D721Med (cell line): ENCODE measurements at places on chromosomes 1 and 21.

- no peak for DNase-seq
Observed at GRCh38 chr1:205950826-205951549, 7.7 kb upstream of the SLC26A9 start.

DNA sequence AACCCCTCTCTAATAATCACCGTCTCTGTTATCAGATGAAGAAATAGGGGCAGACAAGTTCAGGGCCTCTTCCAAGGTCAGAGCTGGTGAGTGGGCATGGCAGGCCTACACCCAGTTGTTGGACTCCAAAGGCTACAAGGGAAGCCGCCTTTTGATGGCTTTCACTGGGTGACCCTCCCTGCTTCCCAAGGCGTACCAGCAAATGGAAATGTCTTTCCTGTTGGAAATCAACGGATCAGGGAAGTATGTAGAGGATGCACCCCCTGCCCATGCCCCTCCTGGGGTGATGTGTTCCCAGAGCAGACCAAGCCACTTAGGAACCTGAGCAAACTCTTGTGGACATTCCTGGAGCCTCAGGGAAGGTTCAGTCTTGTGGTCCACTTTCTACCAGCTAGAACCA, 47.4 kb downstream of the LGR6 start:
- DNase-seq, result no peak

DNA sequence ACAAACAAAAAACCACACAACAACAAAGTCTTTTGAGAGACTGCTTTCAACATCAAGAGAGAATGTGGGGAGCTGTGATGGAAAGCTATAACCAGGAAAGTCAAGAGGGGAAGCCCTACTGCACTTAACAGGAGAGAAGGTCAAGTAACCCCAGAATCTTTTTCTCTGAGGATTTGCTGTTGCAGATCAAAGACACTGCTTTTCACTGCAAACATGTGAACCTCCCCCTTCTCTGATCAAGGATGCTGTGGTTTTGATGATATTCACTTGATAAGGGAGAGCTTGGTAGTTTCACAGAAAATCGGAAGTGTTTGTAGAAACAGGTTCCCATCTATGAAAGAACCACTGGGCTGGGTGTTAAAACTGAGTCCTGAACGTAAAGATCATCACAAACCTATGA, 4.8 kb downstream of the ETV3 start:
- DNase-seq, result no peak

- DNase-seq, result no peak
Observed at GRCh38 chr1:6646499-6647148, 22.0 kb downstream of the THAP3 start.

GRCh38 chr1:168977618-168978017, 128.9 kb upstream of the ATP1B1 start:
- DNase-seq, result no peak

GRCh38 chr1:84298328-84298683, 3.2 kb upstream of the SAMD13 start:
- peak; percentile 57 for DNase-seq

DNA sequence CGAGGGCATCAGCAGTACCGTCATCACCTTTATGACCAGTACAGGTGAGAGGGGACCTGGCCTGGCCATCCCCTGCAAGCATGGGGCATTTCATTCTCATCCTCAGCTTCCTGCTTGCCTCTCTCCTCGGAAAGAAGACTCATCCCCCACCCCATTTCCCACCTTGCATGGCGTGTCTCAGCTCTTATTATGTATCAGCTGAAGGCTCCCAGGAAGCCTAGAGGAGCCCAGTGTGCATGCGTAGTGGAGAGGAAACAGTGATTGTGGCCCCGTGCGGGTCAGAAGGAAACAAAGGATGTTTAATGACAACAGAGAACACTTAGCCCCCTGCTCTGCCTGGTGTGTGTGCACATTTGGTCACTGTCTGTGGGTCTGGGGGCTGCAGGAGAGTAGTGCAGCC, 40.3 kb upstream of the CNTN2 start:
- no peak for DNase-seq

- no peak for DNase-seq
Observed at GRCh38 chr1:235275223-235275622, 52.8 kb downstream of the ARID4B start.

DNA sequence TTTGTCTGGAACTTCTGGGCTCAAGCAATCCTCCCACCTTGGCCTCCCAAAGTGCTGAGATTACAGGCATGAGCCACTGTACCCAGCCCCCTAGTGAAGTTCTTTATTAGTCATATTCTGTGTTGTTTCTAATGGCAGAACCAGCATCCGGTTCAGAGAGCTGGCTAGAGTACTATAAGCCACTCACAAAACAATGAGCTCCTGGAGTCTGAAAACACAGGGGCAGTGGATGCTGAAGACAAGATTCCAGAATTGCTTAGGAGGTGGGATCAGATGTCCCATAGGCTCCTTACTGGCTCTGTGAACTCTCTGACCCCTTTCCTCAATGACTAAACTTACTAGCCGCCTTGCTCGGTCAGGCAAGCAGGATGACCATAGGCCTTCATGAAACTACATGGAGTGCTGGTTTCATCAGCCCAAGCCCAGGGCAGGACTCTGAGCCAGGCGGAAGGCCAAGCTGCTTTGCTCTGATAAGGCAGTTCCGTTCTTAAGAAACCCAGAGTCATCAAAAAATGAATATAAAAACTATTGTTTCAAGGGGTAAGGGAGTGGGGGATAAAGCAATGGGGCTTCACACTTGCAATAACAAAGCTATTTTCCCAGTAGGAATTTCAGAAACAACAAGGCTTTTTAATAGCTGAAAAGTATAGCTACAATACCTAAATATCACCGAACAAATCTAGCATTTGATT, 8.1 kb downstream of the MTHFR start:
- no peak for DNase-seq

DNA sequence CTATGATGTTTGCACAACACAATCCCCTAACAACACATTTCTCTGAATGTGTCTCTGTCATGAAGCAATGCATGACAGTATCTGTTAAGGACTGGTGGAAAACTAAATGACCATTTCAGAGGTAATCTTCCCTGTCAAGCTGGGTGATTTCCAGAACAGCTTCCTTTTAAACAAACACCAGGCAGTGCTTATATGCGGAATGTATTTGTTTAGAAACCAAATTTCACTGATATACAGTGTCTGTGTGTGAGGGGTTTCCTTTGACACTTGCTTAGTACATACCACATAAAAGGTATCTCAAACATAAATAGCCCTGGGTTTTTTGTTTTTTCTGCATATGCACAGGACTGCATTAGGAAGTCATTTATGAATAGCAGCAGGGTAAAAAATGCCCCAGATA, 95.6 kb downstream of the TGFBR3 start:
- no peak for DNase-seq

DNA sequence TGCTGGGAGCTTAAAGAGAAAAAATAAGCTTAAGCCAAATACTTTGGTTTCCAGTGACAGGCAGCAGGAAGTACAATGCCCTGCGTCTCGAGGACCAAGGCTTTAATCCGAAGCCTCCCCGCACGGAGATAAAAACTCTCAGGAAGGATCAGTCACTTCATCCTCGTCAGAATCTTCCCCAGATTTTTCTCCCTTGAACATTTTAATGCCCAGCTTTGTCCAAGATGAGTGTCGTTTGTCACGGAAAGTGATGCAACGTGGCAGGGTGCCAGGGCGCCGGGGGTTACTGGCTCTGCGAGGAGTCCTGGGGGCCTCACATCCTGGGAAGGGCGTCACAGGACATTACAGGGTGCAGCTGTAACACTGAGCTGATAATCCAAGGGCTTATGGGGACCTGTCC, 25.2 kb upstream of the PCBP3 start:
- no peak for DNase-seq

GRCh38 chr1:214111796-214112195, 124.0 kb downstream of the PROX1 start:
- DNase-seq, result no peak

DNA sequence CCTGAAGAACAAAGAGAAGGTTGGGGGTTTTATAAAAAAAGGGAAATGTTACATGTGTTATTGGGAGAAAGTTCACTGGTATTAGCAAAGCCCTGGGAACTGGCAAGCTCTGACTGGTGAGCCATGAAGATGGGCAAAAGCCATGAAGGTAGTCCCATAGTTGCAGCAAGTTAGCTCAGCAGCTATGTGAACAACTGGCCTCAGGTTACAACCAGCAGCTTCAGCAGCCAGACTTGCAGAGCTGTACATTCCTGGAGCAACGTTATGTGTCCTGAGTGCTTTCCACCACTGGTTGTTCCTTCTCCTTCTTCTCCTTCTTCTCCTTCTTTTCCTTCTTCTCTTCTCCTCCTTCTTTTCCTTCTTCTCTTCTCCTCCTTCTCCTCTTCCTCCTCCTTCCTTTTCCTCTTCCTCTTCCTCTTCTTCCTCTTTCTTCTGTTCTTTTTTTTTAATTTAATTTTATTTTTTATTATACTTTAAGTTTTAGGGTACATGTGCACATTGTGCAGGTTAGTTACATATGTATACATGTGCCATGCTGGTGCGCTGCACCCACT, 56.1 kb upstream of the TLR5 start:
- no peak for DNase-seq

DNA sequence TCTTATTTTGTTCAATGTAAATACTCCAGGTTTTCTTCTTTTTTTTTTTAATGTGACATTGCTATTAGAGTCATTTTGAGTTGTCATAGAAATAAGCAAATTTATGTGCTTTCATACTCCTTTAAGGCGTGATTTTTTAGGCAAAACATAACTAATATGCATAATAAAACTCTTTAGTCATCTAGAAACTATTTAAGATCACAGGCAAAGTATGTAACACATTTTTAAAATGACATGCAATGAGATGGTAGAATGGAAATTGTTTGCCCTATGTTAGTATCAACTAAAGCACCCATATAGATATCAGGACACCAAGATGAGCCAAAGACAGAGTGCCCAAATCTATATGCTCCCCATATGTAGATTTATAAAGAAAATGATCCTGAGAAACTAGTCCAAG, 41.5 kb upstream of the SGIP1 start:
- no peak for DNase-seq

GRCh38 chr1:240201931-240202330, 110.2 kb downstream of the FMN2 start:
- DNase-seq, result no peak

- no peak for DNase-seq
Observed at GRCh38 chr1:162398999-162399580, 12.8 kb downstream of the SH2D1B start.

DNA sequence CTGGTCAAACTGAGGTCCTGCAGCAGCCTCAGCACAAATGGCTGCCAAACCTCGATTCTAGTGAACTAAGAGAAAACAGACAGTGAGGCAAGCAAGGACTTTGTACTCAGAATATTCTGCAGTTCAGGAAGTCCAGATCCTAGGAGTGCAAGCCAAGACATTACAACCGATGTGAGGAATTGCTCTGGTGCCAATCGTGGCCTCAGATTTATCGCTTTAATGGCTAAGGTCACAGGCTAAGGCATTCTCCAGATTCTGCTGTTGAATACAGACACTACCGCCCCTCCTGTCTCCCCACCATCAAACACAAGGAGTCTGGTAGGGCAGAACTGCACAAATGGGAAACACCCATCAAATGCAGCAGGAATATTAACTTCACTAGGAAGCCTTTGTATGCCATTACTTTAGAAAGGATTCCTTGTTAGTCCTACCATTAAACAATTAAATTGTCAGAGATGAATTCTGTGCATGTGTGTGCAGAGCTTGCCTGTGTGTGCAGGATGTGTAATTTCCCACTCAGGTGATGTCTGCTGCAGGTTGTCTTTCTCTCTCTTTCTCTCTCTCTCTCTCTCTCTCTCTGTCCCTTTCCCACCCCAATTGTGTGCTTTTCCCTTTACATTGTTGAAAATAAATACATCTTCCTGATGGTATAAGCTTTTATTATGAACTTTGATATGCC, 9.2 kb upstream of the SERTAD4 start:
- DNase-seq, result no peak

DNA sequence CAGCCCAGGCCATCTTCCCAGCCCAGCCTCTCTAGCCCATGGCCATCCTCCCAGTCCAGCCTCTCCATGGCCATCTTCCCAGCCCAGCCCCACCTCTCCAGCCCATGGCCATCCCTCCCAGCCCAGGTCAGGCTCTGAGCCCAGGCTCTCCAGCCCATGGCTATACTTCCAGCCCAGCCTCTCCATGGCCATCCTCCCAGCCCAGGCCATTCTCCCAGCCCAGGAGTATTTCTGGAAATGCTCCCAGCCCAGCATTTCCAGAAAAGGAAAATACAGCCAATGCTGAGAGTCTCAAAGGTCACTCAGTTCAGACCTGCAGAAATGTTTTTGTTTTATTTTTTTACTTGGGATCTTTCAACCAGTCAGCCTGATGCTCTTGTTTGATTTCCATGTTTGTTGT, 70.0 kb upstream of the ZNF281 start:
- DNase-seq, result no peak

- DNase-seq, result no peak
Observed at GRCh38 chr1:89844241-89844807, 23.5 kb downstream of the LRRC8D start.

- DNase-seq, result no peak
Observed at GRCh38 chr1:92623187-92623778, 136.6 kb upstream of the GFI1 start.

DNA sequence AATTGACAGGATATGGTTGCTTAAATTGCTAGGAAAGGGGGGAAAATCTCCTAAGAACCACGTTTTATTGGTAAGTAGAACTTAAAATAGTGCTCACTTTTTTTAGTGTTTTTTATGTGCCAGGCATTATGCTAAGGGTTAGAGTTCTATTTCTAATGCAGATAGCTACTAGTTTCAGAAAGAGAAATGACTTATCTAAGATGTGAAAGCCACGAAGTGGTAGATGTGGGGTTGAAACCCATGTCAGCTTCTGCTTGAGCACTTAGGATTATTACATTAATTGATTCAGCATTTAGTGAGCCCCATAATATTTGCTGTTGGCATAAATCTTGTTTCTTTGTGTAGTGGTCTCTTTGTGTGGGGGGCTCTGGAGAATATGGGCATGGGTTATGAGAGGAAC, 24.7 kb downstream of the CACHD1 start:
- DNase-seq, result no peak

DNA sequence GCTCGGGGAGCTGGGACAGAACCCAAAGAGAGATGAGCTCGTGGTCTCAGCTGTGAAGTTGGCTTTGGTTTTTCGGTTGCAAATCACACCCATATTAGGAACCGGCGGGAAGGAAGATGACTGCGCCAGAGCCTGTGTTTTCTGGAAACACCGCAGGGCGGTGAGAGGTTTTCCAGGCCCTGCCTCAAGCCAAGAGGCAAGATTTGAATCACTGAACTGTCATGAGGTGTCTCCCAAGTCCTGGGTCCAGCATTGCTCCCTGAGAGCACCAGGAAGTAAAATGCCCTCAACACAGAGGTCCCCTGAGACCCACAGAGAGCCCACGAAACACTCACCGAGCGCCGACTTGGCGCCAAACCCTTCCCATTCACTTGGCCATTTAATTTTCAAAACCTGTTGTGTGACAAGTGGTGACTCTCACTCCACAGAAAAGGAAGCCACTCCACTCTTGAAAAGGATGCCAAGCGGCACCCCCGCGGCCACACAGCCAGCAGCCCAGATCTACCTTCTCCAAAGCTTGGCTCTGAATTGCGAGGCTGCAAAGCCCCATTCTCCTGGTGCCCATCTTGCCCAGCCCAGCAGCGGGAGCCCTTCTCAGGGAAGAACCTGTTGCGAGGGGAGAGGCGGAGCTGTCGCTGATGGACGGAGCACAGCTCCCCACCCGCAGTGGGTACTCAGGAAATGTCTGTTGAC, 99.0 kb upstream of the RUNX3 start:
- DNase-seq, result no peak
